ENCODE measurements at places on chromosomes 4 and X.

GRCh38 chr4:88809576-88810219, 112.1 kb upstream of the NAP1L5 start:
- no peak for DNase-seq

GRCh38 chr4:102665527-102665926, 95.2 kb downstream of the MANBA start:
- no peak for DNase-seq

DNA sequence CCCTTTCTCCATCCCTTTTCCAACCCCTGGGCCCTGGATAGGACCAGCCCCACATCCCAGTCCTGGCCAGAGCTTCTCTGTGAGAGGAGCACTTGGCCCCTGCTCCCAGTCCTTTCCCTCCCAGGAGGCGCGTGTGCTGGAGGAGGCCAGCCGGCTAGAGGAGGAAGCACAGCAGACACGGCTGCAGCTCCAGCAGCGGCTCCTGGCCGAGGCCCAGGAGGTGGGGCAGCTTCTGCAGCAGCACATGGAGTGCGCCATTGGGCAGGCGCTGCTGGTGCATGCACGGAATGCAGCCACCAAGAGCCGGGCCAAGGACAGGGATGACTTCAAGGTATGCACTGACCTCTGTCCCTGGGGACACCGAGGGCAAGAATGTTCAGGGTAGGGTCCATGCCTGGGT, 87.5 kb downstream of the EVC start:
- DNase-seq: no peak

- no peak for DNase-seq
These were observed 447.1 kb upstream of the AMOT start for GRCh38 chrX:113287761-113288160.

DNA sequence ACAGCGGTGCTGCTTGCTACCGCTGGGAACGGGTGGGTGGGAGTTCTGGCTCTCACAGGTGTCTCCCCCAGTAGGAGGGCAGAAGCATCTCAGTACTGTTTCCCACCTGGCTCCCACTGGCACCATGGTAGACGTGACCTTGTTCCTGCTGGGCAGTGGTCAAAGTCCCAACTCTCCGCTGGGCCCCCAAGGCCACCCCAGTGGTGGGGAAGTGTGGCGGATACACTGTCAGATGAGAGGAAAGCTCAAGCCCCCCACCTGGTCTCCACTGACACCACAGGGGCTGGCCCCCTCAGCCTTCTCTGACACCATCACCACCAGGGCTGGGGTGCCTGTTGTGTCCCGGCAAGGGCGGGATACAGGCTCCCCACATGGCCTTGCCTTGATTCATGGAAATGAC, 24.6 kb downstream of the LETM1 start:
- DNase-seq: no peak

DNA sequence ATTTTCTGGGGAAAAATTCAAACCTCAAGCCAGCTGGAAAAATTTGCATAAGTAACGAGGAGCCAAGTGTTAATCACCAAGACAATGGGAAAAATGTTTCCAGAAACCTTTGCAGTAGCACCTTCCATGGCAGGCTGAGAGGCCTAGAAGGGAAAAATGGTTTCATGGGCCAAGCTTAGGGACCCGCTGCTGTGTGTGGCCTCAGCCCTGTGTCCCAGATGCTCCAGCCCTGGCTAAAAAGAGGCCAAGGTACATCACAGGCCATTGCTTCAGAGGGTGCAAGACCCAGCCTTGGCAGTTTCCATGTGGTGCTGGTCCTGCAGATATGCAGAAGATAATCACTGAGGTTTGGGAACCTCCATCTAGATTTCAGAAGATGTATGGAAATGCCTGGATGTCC, 98.3 kb upstream of the NWD2 start:
- DNase-seq: no peak

- DNase-seq: peak; percentile 43
These were observed 56.3 kb downstream of the ZAR1 start for GRCh38 chr4:48546336-48546735.

DNA sequence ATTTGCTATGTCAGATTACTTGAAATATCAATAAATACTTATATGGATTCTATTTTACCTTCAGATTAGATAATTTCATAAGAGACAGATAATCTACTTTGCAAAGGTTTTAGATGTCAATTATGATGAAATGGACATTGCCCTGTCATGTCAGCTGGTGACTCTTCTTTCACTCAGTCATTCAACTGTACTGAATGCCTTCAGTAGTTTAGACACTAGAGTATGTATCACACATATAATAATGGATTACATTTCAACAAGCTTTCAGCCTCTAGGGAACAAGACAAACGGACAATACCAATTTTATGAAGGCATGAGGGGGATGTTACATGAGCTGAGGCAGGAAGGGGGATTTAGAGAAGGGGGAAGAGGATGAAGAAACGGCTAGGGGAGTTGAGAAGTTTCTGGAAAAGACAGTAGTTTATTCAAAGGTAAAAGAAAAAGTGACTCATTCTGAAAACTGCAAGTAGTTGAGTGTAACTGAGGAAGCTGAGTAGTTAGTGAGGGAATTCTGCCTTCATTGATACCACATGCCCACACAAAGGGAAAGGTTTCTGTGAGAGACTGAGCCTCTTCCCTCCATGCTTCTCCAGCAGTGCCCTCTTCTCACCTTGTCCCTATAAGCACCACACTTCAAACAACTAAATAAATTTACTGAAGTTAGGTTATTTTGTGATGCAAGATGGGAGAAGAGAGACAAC, 25.7 kb downstream of the SLC9B2 start:
- no peak for DNase-seq

- no peak for DNase-seq
These were observed 29.2 kb downstream of the EFHC2 start for GRCh38 chrX:44314259-44314734.

- peak; percentile 31 for DNase-seq
These were observed 514.2 kb upstream of the DIPK2B start for GRCh38 chrX:45714866-45715265.

DNA sequence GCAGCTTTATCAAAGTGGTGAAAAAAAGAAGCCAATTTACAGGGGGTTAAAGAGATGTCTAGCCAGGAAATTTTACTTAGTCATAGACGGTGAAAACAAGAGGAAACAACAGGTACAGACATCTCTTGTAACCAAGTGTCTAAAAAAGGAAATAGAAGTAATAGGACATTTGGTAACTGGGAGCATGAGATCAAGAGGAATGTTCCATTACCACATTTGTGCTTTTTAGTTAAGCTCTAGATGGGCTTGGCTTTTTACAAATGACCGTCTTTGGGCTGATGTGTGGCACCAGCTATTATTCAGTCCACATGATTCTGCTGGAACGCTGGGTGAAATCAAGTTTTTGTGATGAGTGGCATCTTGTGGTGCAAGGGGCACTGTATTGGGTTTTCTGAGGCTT, 179.5 kb downstream of the SMIM20 start:
- DNase-seq: no peak

GRCh38 chrX:20639115-20639514, 372.4 kb upstream of the RPS6KA3 start:
- DNase-seq: no peak

DNA sequence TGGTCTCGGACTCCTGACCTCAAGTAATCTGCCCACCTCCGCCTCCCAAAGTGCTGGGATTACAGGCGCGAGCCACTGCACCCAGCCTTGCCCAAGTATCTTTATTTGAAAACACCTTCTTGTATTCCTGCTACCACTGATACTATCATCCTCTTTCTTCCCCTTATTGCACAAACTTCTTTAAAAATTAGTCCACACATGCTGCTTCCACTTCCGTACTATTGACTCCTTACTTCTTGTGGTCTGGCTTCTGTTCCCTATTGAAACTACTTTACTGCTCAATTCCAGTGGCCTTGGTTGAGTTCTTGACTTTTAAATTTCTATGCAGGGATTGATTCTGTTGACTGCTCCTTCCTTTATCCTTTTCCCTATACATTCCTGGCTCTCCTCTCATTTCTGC, 38.8 kb downstream of the MTM1 start:
- DNase-seq: no peak

DNA sequence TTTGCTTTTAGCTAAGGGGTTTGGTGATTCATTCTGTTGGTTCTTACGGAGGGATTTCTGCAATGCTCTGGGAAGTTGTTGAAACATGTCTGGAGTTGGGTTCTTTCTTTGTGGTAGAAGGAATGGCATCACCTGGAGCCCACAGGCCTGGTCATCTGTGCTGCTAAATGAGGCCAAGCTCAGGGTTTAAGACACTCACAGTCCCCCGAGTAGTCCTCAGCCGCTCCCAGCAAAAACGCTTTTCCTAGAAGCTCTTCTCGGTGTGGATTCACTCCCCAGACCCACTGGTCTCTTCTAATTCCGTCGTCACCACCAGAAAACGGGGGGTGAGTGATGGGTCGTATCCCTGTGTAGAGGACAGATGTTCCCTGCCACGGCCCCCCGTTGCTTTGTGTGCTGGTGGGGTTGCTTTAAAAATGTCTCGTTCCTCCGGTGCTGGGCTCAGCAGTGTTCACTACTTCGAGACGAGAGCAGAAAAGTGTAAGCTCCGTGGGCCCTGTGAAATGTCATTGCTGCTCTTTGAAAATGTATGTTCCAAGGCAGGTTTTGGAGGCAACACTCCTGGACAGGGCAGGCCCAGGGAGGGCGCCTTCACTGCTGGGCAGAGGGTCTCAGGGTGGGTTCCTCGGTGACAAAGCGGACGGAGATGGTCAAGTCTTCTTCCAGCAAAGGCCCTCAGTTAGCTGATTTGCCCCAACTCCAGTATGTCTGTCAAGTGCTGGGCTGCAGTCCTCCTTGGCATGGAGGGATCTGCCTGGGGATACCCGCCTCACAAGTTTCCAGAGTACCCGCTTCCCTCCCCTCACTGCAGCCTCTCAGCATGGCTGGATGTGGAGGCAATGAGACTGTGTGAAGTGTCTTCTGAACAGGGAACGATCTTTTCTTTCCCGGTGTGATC, 37.3 kb downstream of the PSAPL1 start:
- no peak for DNase-seq

All from stimulated activated CD8-positive, alpha-beta memory T cell treated with anti-CD3 and anti-CD28 coated beads, Interleukin-4, amount 100 ng/mL, for 48 hours (primary cell).